NCI-H526 (cell line): ENCODE measurements at places on chromosomes 1 and 21.

DNA sequence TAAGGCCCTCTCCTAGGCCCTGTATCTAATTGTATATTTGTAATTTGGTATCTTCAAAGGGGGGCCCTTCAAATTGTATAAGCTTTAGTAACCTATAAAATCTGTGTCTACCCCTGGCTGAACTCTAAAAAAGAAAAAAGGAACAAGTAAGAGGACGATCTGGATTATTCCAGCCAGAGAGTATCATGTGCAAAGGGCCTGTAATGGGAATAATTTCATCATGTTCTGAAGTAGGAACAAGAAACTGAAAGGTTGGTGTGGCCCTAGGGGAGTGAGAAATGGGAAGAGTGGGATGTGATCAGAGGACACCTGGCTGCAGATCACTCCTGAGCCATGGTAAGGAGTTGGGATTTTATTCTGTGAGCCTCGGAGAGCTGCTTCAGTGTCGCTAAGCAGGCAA, 14.7 kb downstream of the PTAFR start:
- no peak for DNase-seq

DNA sequence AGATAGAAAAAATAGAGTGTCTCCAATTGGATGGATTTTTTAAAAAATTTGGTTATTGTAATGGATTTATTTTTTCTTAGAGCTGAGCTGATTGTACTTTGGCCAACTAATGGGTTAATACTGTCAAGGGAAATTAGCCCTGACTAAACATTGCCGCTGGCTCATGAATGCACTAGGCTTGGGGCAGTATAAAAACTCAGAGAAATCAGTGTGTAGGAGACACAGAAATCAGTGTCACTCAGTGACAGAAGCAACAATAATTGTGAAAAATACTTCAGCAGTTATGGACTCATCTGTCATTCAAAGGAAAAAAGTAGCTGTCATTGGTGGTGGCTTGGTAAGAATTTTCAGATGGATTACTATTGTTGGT, at the start of gene KMO:
Gene KMO, plus strand, starts transcription at position 217 of the 370 bp plus-strand sequence. Its CDS starts 67 bp downstream, at position 284.
- no peak for DNase-seq

DNA sequence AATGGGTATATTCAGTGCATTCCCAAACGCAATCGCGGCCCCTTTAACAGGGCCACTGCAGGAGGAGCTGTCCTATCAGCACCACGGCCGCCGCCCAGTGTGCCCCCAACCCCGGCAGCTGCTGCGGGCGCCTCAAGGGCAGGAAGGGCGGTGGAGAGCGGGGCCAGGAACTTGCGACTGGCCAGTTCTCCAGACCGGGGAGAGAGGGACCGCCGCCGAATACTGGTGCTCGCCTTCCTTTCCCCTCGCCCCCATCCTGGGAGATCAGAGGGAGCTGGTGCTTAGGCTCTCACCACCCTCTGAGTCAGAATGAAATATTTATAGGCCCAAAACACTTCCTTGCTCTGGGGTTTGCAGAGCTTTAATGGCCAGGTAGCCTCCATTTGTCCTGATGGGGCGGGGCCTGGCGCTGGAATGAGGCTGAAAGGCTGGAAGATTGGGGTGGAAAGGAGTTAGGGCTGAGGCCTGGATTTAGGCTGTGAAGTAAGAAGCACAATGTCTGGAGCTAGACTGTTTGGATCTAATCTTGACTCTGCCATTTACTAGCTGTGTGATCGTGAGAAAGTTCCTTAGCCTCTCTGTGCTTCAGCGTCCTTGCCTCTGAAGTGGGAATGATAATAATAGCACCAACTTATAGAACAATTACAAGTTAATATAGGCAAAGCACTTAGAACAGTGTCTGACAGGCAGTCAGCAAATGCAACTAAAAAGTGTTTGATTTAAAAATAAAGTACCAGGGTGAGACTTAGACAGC, 75.5 kb downstream of the NAV1 start:
- DNase-seq, result no peak

GRCh38 chr1:55276671-55277376, 61.7 kb upstream of the USP24 start:
- no peak for DNase-seq

GRCh38 chr1:94551449-94551848, 9.9 kb upstream of the F3 start:
- DNase-seq, result no peak

- no peak for DNase-seq
These were observed 58.4 kb downstream of the AGPAT3 start for GRCh38 chr21:43923391-43923790.

DNA sequence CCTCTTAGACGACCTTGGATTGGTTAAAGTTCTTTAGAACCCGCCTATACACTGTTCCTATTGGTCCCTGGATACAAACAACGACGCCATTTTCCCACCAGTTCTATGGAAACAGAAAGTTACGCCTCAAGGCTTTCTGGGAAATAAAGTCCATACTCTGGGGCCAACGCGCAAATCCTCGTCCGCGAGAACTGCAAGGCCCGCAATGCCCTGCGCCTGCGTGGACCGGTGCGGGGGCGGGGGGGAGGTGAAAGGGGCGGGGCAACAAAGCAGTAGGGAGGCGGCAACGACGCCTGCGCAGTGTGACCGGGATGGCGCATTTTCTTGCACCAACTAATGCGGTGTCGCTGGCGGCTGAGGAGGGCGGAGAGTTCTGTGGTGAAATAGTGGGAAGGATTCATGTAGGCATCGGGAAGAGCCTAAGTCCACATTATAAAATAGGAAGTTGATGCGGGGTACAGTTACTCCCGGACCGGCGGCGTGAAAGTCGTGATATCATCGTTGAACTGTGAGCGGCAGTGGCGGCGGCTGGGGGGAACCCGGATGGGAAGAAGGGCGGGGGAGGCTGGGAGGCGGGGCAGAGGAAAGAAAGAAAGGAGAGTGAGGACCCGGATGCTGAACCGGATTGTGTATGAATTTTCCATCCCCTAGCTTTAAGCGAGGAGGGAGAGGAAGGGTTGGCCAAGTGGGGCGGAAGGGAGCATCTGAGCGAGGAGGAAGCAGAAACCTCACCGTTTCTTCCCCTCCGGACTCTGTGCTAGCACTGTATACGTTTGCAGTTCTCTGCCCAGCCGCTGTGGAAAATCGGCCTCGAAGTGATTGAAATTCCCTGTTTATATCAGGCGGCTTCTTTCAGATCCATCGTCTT, at the start of gene GGPS1:
Gene GGPS1, plus strand, starts transcription at position 300 of the 868 bp plus-strand sequence. CDS start 6,695 bp downstream, outside the sequence.
- peak; percentile 99 for DNase-seq

DNA sequence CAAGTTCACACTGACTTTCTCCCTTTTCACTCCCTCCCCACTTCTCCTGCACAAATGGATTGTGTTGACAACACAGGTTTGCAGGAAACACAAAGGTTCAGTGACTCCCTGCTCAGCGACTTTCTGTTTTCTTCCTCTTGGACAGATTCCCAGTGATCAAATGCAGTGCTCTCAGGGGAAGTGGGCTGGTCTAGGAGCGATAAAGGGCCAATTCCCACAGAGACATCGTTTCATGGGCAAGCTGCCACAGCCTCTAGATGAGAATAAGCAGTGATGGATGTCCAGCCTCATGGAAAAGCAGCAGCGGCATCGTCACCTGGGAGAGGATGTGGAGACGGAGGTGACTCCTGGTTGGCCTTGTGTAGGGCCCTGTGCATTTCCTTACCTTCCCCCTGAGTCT, 30.6 kb downstream of the FYB2 start:
- no peak for DNase-seq

DNA sequence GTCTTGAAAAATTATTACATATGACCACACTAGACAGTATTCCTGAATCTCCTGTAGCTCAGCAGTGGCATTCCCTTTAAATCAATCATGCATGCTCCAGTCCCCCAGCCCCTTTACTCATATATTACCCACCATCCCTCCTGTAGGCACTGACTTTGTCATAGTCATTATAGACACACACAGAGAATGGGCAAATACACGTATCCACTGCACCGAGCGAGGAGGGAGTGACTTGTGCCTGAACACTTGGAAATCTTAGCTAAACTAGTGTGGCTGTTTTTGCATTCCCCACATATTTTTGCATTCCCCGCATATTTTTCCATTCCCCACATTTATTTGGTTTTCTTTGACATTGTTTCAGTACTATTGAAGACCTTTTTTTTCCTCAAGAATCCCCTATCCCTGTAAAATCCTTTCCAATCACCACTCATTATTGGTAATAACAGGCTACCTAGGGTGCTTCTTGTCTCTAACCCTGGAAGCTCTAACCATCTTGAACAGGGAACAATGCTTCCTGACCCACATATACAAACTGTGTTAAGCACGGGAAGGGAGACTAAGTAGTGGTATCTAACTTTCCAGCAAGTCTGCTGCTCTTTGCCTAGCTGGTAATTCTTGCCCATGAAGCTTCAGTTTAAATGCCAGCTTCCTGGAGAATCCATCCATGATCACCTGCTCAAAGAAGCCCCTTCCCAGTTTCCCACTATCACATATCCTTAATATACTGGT, 534.4 kb upstream of the CAMK1G start:
- no peak for DNase-seq

- no peak for DNase-seq
These were observed 186.1 kb downstream of the FGGY start for GRCh38 chr1:59482986-59483385.

DNA sequence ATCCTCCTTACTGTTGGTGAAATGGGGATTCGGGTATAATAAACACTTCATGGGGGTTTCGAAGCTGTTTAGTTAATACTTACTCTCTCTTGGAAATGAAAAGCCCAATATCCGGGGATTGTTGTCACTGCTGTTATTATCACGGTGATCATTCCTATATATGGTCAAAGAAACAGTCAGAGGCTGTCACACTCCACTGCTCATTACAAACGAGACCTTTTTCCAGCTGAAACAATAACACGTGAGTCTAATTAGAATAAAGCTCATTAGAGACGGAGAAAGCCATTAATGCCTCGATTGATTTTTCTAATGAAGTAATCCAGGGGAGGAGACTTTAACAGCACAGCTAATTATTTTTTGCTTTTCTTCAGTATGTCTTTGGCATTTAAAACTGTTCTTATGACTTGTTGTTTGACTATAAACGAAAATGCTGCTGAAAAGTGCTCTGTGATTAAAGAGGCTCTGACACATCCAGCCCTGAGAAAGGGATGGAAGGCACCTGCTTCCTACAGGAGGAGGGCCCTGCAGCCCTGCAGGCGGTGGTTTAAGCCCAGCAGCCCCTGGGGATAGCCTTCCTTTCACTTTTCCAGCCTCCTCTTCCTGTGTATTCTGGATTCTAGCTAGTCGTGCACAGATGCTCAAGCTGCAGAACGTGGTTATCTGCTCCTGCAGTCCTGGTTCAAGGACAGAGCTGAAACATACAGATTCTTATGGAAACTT, 143.6 kb downstream of the EDEM3 start:
- DNase-seq, result peak; percentile 94

- no peak for DNase-seq
These were observed 65.7 kb upstream of the ECE1 start for GRCh38 chr1:21355956-21356355.

- no peak for DNase-seq
These were observed 99.3 kb downstream of the PLD5 start for GRCh38 chr1:242425232-242425631.

DNA sequence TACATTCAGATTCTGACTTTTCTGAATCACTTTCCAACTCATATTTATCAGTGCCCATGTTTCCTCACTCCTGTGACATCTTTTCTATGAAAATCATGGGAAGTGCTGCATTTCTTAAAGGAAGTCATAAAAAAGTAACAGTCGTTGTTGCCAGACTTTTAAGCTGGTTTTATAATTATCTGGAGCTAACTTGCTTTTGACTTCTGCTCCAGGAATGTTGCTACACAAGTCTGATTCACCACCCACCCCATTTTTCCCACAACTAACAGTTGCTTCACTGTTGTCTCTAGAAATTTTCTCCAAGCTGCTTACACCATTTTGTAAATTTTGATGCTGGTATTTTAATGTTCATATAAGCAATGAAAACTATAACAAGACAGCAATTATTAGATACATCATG, 12.2 kb downstream of the FCRLB start:
- DNase-seq, result no peak

- DNase-seq, result no peak
These were observed 47.1 kb downstream of the COL6A1 start for GRCh38 chr21:46028573-46029091.

DNA sequence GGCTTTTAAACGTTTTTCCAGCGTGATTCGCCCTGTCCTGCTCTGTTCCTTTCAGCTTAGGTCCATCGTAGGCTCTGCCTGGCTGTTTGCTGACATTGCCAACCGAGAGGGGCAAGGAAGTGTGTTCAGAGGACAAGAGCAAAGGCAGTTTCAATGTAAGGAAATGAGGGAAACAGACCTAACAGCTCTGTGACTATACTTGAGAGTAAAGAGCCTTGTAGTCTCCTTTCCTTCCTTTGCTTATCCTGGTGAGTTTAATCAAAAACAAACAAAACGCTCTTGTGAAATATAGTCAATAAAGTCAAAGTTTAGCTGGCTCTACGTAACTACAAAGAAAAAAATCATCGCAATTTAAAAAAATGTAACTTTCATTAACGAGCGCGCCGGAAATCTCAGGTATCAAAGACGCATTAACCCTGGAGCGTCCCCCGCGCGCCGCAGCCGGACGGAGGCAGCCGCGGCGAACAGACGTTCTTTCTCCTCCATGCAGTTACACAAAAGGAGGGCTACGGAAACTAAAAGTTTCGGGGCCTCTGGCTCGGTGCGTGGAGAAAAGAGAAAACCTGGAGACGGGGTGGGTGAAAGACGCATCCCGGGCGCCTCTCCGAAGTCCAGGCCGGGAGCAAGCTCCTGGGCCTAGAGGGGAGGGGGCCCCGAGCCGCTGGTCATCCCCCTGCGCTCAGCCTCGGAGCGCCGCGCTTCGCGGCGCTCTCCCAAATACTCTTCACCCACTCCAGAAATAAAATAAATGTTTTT, 617 bp upstream of the ADGRL2 start:
- DNase-seq, result peak; percentile 50

- no peak for DNase-seq
These were observed 15.4 kb upstream of the PRDM15 start for GRCh38 chr21:41894511-41894910.

DNA sequence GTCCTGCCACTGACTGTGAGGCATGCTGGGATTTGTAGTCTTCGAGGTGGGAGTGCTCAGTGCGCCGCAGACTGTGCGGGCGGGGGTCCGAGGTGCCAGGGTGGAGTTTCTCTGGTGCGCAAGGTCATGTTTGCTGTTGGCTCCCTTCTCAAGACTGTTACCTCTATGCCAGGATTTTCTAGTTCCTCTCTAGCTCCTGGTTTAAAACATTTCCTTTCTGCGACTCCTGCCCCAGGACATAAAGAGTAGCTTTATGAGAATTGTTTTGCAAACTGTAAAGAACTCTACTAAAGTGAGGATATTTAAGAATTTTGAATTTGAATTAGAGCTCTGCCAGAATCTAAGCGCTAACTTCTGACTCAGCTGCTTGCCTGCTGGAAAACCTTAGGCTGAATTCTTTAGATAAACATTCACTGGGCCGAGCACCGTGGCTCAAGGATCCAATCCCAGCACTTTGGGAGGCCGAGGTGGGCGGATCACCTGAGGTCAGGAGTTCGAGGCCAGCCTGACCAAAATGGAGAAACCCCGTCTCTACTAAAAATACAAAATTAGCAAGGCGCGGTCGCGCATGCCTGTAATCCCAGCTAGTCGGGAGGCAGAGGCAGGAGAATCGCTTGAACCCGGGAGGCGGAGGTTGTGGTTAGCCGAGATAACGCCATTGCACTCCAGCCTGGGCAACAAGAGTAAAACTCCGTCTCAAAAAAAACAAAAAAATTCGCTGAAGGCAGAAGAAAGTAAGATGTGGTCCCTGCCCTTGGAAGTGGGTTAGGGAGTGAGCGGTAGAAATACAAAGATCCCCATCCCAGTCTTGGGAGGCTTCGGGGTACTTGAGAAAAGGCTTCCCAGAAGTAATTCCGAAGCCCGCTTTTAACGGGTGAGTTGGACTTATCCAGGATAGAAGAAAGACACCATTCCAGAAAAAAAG, 992 bp upstream of the USP48 start:
- peak; percentile 87 for DNase-seq

- DNase-seq, result no peak
These were observed 21.5 kb upstream of the DDOST start for GRCh38 chr1:20682571-20683236.
